ENCODE measurements at places on chromosomes 4 and X. TPM values are rescaled to one million over a fixed set of nuclear protein-coding genes. Genes with fewer than 3 reads are reported as not detected.

Gene FREM3
- not detected for polyA plus RNA-seq

DNA sequence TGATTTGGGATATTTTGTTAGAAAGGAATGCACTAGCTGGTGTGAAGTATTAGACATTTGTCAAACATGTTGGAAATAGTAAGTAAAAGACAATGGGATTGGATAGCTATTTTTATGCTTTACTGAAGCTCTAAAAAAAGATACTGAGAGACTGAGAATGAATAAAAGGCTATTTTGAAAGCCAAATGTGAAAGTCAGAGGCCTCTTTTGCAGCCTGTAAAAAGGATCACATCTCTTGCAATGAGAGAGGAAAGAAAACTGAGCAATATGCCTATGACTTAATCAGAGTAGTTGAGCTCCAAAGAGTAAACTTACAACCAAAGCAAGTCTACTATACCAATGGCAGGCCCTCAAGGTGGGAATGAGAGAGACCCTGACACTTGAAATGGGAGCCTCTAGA, 212.6 kb upstream of the LCORL start:
- no peak for DNase-seq

- no peak for DNase-seq
Observed at GRCh38 chr4:4984186-4984585, 35.1 kb downstream of the CYTL1 start.

- DNase-seq: no peak
Observed at GRCh38 chr4:108172231-108172752, 3.6 kb upstream of the LEF1 start.
